NCI-H1436 treated with DMSO at 0.1 percent for 48 hours (cell line): ENCODE measurements at places on chromosomes 12 and 14.

- no peak for DNase-seq
Observed at GRCh38 chr14:43359317-43359716, 1147.8 kb downstream of the FSCB start.

DNA sequence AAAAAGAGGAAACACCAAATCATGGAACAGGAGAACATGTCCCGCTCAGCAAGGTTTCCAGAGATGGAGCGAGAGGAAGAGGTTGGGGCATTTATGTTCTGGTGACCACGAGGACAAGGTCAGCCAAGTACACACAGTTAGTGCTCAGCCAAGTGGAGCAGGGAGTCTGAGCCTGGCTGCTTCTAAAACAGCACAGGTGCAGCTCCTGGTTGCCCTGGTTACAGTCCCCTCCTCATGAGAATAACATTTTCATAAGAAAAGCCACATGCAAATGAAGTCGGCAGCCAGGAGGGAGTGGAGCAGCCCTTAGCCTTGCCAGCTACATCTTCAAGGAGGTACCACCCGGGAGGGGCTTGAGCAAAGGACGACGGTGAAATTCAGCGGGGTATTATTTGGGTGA lies 81.8 kb downstream of the NOS1 start:
- no peak for DNase-seq

DNA sequence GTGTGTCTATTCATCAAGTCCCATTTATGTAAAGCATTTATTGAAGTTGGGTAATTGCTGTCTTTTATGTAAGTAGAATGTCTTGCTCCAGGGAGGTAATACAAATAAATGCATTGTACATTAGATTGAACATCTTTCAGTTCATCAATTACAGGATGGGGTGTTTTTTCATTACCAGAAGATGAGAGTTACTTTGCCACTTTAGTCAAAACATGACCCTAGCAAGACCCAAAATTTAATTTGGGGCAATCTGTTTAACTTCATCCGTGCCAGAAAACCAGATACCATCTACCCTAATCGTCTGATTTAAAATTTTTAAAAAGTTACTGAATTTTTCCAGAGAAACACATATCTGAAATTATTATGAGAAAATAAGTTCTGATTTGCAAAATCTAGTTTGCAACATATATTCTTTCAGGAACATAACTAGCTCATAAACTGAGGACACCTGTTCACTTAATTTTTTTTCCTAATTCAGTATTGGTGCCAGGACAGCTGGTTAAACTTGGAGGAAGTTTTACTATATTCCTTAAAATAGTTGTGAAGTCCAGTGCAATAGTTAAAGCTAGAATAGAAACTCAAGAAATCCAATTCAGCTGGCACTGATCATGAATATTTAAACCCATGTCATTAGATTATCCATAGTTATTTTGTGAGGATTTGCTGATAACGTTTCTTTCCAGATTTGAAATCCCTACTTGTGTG lies 114.5 kb downstream of the SRGAP1 start:
- peak; percentile 12 for DNase-seq

- no peak for DNase-seq
Observed at GRCh38 chr14:28677381-28677780, 89.2 kb upstream of the FOXG1 start.

DNA sequence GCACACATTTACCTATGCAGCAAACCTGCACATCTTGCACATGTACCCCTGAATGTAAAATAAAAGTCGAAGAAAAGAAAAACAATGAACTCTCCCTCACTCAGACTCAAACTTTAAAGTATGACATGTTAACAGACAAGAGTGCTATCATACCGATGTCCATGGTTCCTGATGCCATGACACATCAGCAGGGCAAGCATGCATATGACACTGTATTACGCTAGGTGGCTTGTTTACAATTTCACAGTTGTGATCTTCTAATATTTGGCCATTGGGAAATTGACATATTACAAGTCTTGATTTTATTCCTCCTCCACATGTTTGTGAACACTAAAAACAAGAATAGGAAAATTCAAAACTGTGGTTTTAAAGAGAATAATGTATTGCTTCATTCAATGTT lies 126.6 kb downstream of the ADAMTS20 start:
- DNase-seq, result no peak

DNA sequence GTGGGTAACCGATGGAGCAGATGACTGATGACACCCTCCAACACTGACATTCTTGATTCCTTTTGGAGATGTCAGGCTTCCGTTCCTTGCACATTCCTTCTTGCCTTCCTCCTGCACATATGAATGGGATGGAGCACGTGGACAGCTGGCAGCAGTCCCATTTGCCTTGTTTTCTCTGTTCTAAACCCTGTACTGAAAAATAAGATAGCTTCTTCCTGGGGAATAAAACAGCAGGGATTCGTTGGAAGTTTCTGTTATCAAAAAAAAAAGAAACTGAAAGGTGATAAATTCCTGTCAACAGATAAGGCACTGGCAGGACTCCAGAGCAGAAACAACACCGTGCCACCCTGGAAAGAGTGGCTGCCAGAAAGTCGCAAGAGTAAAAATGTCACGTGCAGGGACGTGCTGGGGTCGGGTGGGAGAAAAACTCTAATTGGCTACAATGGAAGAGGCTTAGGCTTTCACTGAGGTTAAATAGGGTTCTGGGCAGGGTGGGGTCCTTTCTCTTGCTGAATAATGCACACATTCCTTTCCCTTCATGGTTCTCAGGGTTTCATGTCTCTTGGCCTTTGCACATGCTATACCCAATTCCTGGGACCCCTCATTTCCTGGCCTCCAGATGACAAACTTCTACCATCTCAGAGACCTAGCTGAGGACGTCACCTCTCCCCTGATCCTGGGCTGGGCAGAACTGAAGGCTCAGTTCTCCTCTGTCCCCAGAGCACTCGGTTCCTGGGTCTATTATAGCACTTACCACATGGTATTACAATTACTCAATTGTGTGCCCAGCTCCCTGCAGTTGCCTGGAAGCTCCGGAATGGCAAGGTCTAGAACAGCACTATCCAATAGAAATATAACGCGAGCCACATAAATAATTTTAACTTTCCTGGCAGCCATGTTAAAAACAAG lies 7.0 kb upstream of the NUAK1 start:
- DNase-seq, result no peak
